ENCODE measurements at places on chromosomes 7 and 10.

- DNase-seq: no peak
These were observed 16.9 kb downstream of the KCNMA1 start for GRCh38 chr10:77620731-77621130.

DNA sequence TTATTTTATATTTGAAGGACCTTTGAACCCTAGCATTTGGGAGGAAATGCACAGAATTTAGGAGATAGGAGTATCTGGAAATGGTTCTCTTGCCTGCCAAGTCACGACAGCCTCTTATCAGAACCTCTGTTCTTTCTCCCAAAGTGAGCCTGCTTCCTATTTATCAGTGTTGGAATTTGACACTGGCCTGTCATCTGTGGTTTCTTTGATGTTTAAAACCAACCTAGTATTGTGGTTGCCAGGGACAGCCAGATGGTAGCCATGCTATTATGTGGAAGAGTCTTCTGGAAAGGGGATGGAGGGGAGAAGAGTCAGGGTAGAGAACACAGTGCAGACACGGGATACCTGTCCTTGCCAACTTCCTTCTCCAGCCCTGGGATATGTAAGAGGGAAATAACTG lies 21.1 kb downstream of the ZNF282 start:
- no peak for DNase-seq

- no peak for DNase-seq
These were observed 24.1 kb downstream of the CAMK2G start for GRCh38 chr10:73850211-73850610.

DNA sequence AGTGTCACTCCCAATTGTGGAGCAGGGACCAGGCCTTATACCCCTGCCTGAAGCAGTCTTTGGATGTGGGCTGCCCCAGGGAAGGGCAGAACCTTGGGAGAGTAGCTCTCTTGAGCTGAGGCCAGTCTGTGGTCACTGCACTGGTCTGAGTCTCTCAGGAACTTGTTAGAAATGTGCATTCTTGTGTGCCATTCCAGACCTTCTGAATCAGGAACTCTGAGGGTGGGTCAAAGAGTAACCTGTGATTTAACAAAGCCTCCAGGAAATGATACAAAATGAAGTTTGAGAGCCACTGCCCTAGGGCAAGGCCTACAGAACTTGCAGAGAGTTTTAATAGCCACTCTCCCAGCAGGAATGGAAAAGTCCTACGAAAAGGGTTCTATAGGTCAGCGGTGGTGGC lies 68.1 kb downstream of the LYZL1 start:
- no peak for DNase-seq

- DNase-seq: no peak
These were observed 91.3 kb downstream of the CACNB2 start for GRCh38 chr10:18231480-18231879.

DNA sequence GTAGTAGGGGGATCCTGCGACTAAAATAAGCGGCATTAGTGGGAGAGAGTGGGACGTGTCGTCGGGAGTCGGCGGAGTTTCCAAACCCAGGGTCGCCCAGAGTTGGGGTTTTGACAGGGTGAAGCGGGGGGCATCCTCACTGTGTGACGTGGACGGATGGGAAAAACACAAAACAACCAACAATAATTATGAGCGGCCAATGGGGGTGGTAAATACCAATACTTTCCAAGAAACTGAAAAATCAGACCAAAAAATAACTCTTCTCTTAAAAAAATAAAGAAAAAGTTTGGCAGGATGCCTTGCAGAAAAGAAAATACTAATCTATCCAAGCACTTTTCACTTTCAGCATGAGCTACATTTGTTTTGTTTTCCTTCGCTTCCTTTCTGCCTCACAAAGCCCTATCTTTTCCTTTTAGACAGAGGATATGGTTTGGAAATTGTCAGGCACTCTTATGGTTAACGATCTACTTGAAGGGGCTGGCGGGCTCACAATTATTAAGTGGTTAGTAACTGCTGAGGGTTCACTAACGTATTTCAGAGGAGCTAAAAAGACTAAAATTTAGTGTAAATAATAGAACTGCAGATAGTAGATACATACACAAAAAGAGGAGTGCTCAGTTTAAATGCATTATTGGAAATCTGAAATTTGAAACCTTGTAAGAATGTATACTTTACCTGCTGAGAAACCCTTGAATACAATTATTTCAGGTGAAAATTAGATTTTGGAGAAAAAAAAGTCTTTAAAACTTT lies 802 bp upstream of the CDK6 start:
- no peak for DNase-seq

GRCh38 chr10:75617485-75618155 lies 186.2 kb downstream of the LRMDA start:
- no peak for DNase-seq

- no peak for DNase-seq
These were observed 108.9 kb downstream of the NKX6-2 start for GRCh38 chr10:132677096-132677472.

Measured in CD8-positive, alpha-beta memory T cell (primary cell).